ENCODE measurements at places on chromosomes 6 and 20. TPM values are rescaled to one million over a fixed set of nuclear protein-coding genes. Genes with fewer than 3 reads are reported as not detected.

Gene OPRM1
- total RNA-seq: not detected

Gene DEFB132
- total RNA-seq: not detected

Gene OXT
- not detected for total RNA-seq

Gene TNFRSF6B
- 1.7 TPM for total RNA-seq

Gene KIFC1
- 89.3 TPM for total RNA-seq

Gene LBP
- total RNA-seq: not detected

- DNase-seq: peak; percentile 52
Measured at GRCh38 chr6:138970856-138971425, 17.1 kb downstream of the REPS1 start.

- no peak for DNase-seq
Measured at GRCh38 chr6:14772188-14772587, 473.7 kb upstream of the JARID2 start.

- no peak for DNase-seq
Measured at GRCh38 chr6:157393669-157394327, 12.8 kb downstream of the ZDHHC14 start.

All from activated CD4-positive, alpha-beta T cell treated with anti-CD3 and anti-CD28 coated beads for 36 hours (primary cell).